ENCODE measurements at places on chromosomes 12 and 14. TPM values are rescaled to one million over a fixed set of nuclear protein-coding genes. Genes with fewer than 3 reads are reported as not detected.

Gene TMBIM4
- total RNA-seq: 29.4 TPM

Gene VWF
- 0.26 TPM for total RNA-seq

Gene EPYC
- total RNA-seq: not detected

DNA sequence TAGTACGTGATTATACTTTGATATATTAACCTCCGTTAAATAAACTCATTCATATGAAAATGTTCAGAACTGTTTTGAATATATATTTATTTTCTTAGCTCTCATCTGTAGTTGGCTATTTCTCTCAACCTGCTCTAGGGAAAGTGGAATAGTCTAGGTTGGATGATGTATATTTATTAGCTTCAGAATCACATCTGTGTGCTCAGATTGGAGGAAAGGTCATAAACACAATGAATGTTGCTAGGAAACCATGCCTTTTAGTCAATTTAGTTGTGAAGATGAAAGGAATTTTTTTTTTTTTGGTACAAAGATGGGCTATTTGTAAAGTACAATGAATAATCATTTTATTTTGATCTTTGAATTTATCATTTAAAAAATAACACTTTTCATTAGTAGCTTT is 439.1 kb downstream of the FOXG1 start:
- no peak for DNase-seq

DNA sequence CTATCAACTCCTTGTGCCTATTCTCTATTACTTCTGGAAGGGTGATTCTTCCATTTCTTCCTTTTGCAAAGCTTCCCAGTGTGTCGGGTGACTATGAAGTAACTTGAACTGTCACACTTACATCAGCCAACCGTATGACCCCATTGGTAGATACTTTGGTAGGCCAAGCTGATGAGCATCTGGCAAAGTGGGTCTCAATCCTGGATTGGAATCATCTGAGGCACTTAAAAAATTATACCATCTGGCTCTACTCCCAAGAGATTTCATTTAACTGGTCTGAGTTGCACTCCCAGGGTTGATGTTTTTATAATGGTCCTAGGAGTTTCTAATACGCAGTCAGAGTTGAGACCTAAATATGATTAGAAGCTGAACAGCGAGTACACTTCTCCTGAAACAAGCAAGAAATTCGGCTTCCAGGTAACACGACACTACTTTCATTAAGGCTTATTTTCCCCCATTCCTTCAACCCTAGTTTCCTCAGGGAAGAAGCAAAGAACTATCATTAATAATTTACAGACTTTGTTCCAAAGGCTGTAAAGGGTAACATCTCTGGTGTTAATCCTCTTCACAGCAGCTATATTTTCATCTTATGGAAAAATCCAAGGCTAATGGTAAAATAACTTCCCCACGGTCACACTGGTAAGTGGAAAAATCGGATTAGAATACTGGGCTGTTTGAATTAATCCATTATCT is 76.8 kb downstream of the PDE6H start:
- DNase-seq: no peak

DNA sequence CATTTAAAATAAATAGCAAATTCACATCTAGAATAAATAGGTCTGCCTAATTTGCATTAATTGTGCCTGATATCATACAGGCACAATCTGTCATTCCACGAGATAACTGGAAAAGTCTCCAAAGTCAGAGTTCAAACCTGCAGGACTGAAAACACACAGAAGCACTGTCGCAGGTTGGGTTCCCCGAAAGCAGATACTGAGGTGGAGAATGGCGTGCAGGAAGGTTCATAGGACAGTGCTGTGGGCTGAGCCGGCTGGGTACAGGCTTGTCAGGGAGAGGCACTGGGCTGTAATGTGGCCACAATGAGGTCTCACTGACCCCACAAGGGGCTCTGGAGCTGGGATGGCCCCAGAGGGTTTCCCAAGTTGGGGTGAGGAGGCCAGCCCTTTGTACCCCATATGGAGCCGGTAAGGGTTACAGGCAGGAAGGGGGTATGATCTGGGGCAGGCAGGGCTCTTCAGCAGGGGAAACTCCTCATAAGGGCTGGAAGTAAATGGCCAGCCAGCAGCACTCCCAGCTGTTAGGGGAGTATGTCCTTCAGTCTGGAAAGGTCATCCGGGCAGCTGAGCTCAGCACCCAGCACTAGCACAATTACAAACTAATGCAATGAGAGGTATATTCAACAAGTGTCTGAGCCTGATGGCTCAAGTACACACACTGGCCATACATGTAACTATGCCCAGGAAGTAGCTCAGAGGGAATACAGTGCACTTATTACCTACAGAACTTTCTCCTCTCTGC is 68.5 kb downstream of the NT5DC3 start:
- no peak for DNase-seq

Gene OR6C2
- total RNA-seq: not detected

DNA sequence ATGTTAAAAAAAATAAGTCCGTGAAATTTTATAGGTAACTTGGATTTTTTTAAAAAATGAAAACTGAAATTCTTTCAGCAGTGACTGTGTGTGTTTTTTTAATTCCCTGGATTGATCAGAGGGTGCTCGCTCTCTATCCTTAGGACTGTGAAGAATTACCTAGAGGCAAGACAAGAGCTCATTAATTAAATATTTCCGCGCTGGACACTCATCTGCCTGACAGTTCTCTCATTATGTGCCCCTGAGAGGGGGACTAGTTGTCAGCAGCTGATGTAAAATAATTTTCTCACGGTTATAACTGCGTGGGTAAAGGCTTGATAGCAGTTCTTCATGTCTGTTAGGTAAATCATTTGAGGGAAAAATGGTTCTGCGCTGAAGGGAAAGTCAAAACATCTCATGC is 101.3 kb downstream of the PTCSC3 start:
- DNase-seq: no peak

Gene PTPRB
- total RNA-seq: 0.38 TPM

Gene DIP2B
- total RNA-seq: 21.1 TPM

Gene MED6
- 31.6 TPM for total RNA-seq

Gene FGF23
- total RNA-seq: not detected

- DNase-seq: no peak
These were observed 491.8 kb downstream of the PCNX1 start for GRCh38 chr14:71399057-71399487.

Gene ITGB7
- total RNA-seq: 8.4 TPM

Gene C12orf42
- total RNA-seq: not detected

Gene TDP1
- 13.2 TPM for total RNA-seq

DNA sequence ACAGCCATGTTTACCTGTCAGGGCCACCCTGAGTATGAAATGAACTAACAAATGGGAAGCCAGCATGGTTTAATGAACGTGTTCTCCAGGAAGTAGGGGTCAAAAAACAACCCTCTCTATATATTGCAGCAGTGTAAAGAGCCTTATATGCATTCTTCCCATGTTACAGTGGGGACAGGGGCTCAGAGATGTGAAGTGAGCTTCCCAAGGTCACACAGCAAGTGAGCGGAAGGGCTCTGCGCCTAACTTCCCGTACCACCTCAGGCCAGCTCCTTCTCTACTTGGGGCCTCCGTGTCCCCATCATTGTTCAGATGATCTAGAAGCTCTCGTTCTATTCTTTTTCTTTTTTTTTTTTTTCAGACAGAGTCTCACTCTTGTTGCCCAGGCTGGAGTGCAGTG is 105.1 kb upstream of the MAP1LC3B2 start:
- no peak for DNase-seq

DNA sequence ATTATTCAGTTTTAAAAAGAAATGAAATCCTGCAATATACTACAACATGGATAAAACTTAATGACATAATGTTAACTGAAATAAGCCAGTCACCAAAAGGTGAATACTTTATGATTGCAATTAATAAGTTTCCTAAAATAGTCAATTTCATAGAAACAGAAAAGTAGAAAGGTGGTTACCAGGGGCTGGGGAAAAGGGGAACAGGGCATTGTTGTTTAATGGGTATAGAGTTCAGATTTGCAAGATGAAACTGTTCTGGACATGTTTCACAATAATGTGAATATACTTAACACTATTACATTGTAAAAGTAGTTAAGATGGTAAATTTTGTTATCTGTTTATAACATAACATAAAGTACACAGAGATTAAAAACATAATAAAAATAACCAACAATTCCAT is 550.9 kb downstream of the CCER1 start:
- no peak for DNase-seq

DNA sequence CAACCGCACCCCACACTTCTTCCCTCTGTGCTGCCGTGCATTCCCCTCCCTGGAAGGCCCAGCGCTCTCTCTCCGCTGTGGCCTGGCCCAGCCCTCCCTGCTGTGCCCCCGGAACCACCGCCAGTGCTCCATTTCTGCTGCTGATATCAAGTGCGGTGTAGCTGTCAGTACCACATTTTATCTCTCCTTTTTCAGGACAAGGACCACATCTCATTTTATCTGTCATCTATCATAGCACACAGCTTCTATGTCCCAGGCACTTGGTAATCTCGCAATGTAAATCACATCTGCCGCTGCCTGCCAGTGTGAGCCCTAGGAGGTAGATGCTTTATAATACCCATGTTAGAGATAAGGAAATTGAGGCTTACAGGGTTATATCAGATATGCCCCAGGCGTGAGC is 18.3 kb downstream of the IL31 start:
- DNase-seq: no peak

DNA sequence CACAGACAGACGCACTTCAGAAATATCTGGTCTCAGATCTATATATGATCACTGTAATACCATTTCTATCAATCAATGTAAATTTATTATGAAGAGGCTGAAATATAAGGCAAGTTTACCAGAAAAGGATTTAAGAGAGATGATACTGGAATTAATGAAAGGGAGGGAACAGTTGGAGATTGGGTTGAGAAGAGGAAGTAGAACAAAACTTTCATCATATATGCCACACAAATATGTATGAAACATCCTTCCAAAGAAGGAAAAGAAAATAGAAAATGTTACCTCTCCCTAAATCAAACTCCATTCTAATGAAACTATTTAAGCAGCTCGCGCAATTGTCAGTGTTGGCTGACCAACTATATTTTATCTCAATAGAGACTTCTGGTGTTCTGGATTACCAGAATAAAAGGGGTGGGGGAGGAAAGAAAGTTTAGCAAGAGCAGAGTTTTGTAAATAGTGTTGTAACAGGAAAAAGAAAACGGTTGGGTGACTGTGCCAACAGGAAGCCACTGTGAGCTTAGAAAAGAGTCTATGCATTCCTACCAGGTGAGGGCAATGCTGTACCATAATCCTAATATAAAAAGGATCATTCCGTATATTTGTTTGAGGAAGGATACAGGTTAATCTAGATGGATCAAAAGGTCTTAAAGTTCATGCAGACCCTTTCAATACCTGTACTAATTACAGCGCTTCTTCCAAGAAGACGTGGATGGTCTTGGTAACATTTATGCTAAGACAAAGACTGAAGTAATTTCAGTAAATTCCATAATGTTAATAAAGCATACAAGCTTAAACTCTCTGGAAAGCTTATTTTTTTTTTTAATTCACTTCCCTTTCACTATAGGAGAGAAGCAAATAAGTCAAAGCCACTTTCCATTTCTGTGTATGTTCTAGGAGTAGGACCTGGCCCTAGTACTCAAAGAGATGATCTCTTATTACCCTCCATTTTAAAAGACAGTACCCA is 14.5 kb upstream of the LLPH start:
- DNase-seq: peak; percentile 86

Gene LRFN5
- 0.13 TPM for total RNA-seq

- DNase-seq: peak; percentile 88
These were observed 57.3 kb downstream of the NRXN3 start for GRCh38 chr14:78227248-78228077.

- DNase-seq: no peak
These were observed 16.0 kb downstream of the METTL3 start for GRCh38 chr14:21494902-21495762.
